ENCODE measurements at places on chromosomes 13 and 19.

DNA sequence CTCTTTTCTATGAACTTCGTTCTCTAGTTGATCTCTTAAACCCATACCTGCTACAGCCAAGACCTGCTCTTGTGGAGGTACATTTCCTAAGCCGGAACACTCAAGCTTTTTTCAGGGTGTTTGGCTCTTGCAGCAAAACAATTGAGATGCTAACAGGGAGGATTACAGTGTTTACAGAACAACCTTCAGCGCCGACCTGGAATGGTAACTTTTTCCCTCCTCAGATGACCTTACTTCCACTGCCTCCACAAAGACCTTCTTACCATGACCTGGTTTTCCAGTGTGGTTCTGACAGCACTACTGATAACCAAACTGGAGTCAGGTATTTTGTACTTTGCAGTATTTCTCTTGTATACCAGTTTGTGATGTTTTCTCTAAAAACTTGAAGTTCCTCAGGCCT, 506 bp downstream of the KCNRG start:
- DNase-seq = no peak

- no peak for DNase-seq
Measured at GRCh38 chr19:1752009-1752756, 1.1 kb upstream of the ONECUT3 start.

GRCh38 chr13:98556968-98557631, 19.8 kb downstream of the STK24 start:
- no peak for DNase-seq

DNA sequence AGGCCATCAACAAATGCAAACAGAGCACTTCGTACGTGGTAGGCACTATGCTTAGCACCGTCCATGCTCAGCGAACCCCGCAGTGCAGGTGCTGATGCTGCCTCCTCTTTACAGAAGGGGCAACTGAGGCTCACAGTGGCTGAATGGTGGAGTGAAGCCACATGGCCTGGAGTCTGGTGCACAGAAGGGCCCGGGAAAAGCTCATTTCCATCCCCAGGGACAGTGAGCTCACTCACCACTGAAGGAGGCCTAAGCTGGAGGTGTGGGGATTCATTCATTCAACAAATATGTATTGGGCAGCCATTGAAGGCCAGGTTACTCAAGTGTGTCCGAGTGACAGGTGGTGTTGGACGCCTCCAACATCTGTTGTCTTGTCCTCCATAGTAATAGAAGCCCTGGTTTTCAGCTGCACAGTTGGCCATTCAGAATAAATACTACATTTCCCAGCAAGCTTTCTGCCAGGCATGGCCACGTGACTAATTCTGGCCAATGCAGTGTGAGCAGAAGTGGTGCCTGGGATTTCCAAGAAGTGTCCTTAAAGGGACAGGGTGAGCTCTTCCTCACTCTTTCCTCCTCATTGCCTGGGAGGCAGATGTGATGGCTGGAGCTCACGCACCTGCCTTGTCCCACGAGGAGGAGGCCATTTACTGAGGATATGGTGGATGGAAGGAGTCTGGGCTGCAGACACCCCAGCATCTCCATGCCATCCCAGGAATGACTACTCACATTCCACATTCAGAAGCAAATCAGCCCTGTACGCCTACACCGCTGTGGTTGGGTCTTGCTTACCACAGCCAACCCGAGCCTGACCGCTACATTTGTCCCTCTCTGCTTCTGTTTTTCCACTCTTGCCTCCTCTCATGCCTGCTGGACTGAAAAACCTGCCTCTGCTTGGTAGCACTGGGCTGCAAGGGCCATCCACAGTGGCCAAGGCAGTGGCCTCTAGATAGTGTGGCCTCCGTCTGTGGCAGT, 2.3 kb upstream of the ZNRF4 start:
- peak; percentile 75 for DNase-seq

DNA sequence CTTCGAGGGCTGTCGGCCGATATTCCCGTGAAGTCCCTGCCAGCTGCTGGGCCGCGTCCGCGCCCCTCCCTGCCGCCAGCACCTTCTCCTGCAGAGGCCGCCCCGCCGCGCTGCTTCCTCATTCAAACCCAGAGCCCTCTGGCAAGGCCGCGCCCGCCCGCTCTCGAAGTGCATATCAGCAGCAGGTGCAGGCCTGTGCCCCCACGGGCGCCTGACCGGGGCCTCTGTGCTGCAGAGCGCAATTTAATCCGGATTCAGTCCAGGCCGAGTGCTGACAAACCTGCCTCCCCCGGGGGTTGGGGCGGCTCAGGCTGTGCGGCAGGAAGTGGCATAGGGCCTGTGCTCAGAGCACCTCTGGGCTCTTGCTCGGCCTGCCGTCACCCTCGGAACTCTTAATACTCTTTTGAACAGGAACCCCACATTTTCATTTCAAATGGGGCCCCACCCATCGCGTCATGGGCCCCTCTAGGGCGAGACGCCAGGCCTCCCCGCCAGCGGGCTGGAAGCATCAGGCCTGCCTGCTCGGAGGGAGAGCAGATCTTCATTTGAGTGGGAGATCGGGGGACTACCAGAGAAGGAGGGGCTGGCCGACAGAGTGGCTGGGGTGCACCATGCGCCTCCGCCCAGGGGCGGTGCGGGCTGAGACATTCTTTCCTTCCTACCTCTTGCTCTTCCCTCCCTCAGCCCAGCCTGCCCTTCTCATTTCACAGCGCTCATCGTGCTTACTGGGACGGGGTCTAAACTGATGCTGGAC, 125.7 kb downstream of the TNFRSF19 start:
- no peak for DNase-seq

DNA sequence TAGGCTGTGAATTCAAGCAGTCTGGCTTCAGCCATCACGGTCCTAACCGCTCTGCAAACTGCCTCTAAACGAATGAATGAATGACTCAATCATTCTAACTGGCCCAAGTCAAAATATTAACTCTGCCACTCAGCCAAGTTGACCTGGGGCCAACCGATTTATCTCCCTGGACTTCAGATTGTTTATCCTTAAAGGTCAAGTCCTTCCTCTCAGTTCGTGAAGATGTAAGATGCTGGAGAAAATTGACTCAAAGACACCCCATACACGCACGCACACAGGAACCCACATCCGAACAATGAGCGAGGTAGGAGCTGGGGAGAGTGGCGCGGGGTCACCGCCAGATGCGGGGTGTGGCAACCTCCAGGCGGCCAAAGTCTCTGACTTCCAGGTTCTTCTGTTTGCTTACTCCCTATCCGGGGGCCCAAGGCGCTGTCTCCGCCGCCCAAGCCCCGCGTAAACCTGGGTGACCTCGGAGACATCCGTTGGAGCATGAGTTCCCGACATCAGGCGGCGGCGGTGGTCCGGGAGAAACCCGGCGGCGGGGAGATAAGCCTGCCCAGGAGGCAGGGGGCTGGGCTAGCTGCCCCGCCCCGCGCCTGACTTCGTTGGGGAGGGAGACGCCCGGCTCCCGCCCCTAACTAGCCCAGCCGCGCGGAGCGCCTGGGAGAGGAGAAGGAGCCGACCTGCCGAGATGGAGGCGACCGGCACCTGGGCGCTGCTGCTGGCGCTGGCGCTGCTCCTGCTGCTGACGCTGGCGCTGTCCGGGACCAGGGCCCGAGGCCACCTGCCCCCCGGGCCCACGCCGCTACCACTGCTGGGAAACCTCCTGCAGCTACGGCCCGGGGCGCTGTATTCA, at the start of gene CYP2S1:
CYP2S1 (plus strand) TSS at position 646 of the 856 bp plus-strand sequence; CDS start at position 692, 46 bp downstream.
- peak; percentile 65 for DNase-seq

DNA sequence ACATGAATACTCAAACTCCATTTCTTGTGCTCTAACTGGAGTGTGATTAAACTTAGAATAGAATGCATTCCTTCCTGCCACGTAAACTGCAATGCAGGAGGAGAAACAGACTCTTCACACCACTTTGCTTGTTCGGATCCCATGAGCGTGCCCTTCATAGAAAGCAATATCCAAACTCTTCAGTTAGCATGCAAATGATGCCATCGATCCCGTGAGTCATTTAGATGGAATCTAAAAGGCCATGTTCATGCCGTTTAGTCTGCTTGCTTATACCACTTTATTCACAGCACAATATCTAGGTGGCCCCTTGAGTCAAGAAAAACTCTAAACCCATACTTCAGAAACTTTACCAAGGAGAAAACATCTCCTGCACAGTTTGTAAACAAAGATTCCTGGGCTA, 225.8 kb downstream of the OXGR1 start:
- DNase-seq = no peak

DNA sequence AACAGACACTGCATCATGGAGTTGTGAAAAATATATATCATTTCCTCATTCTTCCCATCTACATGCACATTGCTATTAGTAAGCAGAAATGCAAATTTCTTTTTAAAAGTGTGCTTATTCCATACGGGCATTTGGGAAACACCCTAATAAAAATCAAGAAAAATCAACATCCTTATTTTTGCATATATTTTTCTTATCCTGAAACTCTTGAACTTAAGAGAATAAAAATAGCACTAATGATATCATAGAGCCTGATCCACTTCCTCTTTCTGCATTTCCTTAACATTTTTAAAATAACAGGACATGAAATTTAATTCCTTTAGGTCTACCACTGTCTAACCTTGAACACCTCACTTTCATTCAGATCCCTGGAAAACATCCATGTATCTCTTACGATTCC, 123.3 kb downstream of the VWA8 start:
- no peak for DNase-seq

- DNase-seq = no peak
Measured at GRCh38 chr13:93625536-93625935, 398.9 kb downstream of the GPC6 start.

GRCh38 chr13:98842858-98843481, 90.5 kb upstream of the SLC15A1 start:
- DNase-seq = peak; percentile 74

DNA sequence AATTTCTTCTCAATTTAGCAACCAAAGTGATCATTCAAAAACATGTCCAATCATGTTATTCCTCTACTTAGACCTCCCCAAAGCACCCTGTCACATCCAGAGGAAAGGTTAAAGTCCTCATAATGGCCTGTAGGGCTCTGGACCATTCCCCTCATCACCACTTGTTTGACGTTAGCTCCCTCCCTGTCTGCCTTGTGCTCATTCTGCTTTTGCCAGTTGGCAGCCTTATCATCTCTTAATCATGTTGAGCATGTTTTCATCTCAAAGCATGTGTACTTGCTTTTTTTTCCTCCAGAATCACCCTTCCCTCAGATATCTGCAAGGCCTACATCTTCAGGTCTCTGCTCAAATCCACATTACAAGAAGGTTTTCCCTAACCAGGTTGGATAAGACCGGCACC, 25.9 kb downstream of the UBAC2 start:
- no peak for DNase-seq

DNA sequence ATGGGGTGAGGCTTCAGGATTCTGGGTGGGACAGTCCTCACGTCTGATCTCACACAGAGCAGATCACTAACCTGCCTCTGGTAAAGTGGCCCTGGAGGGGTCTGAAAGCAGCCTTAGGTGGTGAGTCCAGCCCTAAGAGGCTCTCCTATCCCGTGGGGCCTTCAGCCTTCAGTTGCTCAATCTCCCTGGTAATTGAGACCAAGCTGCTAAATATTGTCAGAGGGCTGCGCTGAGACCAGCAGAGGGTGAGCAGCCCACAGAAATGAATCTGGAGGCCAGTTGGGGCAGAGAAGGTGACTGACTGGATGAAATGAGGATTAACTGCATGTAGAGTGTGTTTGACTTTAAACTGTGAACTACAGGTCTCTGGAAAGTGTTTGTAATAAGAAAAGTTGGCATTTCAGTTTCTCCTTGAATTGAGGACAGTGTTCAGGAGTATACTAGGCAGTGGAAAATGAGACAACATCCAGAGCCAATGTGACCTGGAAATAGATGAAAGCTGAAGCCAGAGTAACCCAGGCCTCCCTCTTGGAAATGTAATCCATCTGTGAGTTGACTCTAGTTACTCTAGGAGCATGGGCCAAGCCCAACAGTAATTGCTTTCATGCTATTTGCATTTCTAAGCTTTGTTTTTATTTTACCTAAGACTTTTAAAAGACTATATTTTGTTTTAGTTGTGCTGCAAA, 14.3 kb upstream of the HSPH1 start:
- no peak for DNase-seq

DNA sequence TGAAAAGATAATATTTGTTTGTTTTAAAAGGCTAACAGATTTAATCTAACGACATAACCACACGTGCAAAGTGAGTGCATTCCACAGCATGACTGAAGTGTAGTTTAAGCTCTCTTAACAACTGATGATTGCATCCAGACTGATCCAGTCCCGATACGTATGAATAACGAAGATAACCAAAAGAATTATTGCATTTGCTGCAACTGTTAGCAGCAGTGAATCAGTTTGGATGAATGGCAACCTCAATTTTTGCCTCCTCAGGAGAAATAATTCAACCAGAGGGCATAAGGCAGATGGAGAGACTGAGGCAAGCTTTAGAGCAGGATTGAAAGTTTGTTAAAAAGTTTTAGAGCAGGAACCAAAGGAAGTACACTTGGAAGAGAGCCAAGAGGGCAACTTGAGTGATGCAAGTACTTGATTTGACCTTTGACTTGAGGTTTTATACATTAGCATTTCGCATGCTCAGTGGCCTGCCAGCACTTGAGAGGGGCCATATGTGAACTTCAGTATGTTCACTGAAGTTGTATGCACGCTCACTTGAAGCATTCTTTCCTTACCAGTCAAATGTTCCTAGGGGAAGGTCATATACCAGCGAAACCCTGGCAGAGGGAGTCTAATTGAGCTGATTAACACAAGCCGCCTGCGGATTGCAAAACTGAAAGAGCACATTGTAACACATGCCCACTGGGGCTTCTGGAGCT, 835.0 kb upstream of the PCDH20 start:
- no peak for DNase-seq

DNA sequence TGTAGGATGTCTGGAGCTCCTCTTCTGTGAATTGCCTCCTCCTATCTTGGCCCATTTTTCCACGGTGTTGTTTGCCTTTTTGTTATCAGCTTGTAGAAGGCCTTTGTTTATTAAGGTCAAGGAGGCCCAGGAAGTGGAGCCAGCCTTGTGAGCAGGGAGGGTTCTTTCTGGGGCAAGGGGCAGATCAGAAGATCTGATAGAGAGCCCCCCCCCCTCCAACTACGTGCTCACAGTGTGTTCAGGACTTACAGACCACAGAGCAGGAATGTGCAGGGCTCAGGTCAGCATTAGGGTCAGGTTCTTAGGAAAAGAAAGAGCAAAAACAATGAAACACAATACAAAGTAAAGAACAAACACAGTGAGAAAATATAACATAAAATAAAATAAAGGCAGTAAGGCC, 59.4 kb downstream of the CCNE1 start:
- no peak for DNase-seq

DNA sequence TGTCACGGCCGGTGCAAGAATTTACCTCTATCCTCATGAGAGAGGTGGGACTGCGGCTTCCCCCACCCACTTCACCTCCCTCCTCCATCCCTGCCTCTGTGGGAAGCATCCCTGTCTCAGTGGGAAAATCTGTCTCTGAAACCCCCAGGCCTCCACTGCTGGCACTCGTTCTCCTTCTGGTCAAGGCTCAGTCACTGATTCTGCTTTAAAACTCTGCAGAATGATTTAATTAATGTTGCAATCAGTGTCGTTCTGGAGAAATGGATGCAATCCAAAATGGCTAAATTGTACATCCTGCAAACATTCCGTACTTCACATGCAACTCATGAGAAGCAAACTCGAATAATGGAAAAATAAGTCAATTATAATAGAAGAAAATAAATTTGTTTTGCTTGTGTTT, 5.6 kb downstream of the RASL11A start:
- no peak for DNase-seq

Data from T47D (cell line).